NAMALWA (cell line): ENCODE measurements at places on chromosomes 12 and 14.

DNA sequence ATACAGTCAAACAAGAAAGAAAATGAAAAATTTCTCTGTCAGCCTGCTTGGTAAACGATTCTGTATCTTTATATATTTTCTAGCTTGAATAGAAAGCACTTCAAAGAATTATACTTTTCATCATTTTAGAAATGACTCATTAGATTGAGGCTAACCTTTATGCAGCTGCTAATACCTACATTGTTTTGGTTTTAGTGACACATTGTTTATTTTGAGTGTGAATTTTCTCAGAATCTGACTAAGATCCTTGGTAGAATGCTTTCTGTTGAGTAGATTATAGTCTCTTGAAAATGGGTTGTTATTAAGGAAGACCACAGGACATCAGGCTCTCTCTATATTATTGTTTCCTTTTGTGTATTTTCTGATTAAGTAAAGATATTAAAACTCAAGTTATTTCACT lies at the start of gene PMCH:
PMCH (minus strand) TSS at position 45 of the 400 bp plus-strand sequence. CDS start 63 bp downstream, outside the sequence.
- no peak for DNase-seq

DNA sequence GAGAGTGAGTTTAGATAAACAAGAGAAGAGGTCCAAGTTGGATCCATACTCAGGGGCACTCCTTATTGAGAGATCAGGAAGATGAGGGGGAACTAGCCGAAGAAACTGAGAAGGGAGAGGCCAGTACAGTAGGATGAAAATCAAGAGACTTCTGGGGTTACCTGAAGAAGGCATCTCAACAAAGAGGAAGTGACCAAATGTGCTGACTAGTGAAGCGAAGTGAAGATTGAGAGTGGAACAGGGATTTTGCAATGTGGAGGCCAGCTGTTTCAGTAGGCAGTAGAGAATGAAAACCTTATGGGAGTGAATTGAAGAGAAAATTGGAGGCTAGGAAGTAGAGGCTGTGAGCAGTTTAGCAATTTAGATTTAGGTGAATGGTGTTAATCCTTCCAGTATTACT lies 153.0 kb downstream of the SYNE2 start:
- DNase-seq: no peak

- DNase-seq: no peak
Observed at GRCh38 chr12:83244001-83244400, 557.3 kb downstream of the TMTC2 start.

DNA sequence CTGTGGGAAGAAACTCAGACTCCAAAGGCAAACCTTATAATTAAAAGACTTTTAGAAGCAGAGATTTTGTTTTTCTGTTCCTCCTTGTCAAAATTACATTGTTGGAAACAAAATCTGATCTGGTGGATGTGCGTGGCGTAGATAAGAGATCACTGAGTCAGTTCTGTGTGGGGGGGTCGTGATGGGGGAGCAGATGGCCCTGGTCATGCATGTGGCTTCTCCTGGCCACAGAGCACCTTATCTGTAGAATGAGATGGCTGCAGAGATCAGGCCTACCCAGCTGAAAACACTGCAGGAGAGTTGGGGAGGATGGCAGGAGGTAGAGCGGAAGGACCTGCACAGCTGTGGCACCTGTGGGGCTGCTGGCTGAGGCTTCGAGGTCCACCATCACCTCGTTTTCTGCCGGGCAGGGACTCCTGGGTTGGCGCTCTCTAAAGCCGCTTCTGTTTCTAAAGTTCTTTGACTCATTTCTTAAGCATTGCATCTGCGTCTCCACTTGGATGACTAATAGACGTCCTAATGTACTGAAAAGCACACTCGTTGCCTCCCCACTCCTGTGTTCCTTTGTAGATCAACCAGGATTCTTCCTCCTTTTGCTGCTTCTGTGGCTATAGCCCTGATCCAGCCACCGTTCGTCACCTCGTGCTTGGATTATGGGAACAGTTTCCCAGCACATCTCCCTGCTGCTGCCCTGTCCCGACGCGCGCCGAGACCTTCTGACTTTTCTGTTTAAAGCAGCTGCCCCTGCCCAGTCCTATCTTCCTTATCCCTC lies 93.4 kb downstream of the TSPAN9 start:
- no peak for DNase-seq

DNA sequence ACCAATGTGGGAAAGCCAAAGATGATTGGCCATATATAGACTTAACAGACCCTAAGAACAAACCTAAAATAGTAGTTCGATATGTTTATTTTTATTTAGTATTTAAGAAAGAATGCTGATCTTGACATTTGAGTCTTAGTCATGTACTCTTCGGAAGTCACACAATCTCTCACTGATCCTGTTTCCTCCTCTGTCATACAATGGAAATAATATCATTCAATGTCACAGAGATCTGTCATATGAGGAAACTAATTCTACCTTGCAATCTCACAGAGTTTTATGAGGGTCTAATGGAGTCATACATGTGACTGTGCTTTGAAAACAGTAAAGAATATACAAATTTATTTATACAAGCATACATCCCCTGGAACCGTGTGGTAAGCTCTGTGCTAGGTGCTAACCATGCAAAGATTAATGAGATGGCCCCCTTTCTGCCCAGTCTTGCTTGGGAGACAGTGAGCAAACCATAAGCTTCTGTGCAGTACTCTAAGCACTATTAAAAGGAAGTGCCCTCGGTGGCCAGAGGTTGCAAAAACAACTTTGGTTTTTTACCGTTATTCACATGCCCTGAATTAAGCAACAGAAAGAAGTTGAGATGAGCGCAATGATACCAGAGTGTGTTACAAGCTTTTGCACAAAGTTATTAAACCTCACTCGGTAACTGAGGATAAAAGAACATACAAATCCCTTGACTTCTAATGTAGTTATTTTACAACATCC lies 1.7 kb upstream of the LIN7A start:
- peak; percentile 4 for DNase-seq

DNA sequence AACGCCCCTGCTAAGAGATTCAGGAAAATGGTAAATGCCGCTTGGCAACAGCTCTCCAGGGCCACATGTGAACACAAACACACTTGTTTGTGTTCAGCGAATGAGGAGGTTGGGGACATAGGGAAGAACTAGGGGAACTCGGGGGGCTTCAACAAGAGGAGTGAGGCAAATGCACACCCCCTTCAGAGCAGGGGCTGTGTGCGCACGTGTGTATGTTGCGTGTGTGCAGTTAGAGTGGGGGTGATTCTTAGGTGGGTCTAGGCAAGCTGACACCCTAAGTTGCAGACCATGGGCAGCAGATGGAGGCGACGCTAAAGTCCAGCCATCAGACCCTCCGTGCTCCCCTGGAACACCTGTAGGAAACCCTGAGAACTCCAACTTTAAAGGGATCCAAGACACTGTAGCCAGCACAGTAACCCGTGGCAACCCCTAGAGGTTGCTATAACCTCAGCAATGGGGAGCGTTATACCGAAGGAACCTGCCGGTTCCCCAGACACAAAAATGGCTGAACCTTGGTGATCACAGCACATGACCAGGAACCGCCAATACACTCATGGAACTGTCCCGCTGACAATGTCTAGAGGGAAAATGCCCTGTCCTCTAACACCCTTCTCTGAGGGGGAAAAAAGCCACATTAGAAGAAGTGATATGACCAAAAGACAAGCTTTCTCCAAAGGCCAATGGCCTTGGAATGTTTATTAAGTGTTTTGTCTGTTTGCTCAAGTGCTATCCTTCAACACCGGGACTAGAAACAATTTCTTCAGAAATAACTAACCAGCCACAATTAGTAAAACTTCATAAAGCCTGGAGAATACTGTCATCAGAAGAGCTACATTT lies 86.5 kb upstream of the CEP83 start:
- peak; percentile 57 for DNase-seq

DNA sequence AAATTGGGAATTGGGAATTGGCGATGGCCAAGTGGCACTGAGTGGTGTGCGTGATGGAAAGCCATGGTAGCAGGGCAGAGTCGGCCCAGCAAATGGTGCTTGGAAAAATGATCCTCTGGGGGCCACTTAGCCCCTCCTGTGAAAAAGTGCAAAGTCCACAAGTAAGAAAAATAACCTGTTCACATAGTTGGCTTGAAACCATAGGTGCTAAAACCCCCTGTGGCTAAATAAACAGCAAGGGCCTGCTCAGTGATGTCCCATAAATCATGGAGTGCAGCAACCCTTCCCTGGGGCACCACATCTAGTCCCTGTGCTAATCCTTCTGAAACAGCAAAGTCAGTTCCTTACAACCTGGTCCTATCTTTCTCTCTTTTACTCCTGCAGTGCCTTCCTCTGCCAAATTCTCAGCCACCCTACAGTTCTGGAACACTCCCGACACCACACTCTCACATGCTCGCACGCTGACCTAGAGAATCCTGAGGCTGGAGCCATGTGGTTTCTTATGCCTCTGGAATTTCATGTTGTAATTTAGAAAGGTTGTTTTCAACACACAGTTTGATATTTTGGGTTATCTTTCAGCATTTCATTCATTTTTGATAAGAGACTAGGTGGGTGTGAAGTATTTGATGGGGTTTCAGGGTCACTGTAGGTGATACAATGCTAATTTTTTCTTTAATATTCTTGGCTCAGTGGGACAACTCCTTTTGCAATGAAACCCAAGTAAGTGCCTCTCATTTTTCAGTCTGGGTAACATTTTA lies 123.6 kb downstream of the SMOC1 start:
- DNase-seq: no peak

DNA sequence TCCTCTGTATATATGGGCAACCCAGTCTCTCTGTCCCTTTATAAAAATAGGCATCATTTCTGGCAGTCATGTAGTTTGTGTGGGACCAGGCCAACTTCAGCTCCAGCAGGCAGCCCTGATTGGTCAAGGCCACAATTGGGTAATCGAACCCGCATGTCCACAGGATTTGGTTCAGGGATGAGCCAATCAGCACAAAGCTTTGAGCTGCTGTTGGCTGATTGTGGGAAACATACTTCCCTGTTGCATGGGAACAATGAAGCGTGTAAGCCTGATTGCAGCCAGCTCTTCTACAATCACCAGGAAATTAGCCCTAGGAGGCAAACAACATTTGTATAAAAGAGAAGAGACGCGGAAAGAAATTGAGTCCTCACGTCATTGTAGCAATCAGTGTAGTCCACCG lies 328.6 kb downstream of the PCNX1 start:
- no peak for DNase-seq

DNA sequence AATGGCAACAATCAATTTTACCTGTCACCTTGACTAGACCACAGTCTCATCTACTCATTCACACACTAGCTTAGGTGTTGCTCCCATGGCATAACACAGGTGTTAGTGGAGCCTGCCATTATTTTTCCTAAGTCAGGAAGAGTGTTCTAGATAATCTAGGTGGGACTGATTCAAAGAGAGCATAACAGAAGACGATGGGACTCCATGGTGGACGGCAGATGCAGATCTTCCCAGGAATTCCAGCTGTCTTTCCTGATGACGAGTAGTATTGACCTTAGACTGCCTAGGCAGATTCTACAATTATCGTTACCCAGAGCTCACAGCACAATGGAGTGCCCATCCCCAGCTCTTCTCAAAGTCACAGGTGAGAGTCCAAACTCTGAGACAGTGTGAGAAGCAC lies 589.0 kb downstream of the TMEM121 start:
- DNase-seq: no peak

DNA sequence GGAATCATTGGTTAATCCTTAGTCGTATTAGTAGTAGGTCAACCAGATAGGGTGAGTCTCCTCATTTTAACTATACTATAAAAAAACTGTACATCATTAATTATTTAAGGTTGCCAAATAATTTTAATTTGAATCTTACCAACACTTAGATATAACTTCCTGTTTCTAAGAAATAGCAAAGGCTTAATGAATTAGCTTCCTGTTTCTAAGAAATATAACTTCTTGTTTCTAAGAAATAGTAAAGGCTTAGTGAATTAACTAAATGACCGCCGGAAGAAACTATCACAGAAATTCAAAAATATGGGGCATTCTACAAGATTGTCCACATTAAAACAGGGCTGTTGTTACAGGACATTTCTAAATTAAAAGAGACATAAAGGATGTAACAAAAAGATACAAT lies 392.9 kb upstream of the FOXG1 start:
- DNase-seq: no peak

GRCh38 chr14:56412468-56413434 lies 166.8 kb upstream of the TMEM260 start:
- no peak for DNase-seq

DNA sequence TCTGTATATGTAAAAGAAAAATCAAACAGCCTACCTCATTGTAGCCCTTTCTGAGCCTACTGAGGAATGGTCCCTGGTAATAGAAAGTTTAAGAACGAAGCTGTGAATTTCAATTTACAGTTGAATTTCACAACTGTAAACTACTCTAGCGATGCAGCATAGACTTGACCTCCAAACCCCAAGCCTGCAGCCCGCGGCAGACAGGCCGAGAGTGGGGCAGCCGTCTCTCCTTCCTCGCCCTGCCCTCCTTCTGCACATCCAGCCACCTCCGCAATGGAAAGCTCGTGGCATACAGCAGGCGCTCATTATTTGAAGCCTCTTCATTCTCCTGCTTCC lies 15.3 kb downstream of the RNASE2 start:
- DNase-seq: no peak

DNA sequence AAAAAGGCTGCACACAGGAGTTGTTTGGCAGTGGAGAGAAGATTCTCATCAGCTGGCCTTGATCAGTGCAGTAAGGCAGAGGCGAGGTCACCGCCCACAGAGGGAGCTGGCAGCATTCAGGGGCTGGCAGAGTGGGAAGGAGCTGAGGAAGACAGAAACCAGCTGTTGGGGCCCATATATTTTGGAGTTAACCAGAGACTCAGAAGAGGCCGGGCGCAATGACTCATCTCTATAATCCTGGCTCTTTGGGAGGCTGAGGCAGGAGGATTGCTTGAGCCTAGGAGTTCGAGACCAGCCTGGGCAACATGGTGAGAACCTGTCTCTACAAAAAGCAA lies 17.7 kb downstream of the SMCO2 start:
- DNase-seq: no peak
